ENCODE measurements at places on chromosomes 16 and 17. TPM values are rescaled to one million over a fixed set of nuclear protein-coding genes. Genes with fewer than 3 reads are reported as not detected.

The CIBAR2 gene
- not detected for total RNA-seq

The KRTAP1-1 gene
- not detected for total RNA-seq

The MYO15B gene
- total RNA-seq = 210 TPM

The CA4 gene
- 111 TPM for total RNA-seq

The MYADML2 gene
- 0.27 TPM for total RNA-seq
